ENCODE measurements at places on chromosomes 3 and 15.

- no peak for DNase-seq
Observed at GRCh38 chr3:70120357-70120966, 120.9 kb downstream of the SAMMSON start.

- no peak for DNase-seq
Observed at GRCh38 chr3:134067531-134068161, 37.9 kb upstream of the SLCO2A1 start.

DNA sequence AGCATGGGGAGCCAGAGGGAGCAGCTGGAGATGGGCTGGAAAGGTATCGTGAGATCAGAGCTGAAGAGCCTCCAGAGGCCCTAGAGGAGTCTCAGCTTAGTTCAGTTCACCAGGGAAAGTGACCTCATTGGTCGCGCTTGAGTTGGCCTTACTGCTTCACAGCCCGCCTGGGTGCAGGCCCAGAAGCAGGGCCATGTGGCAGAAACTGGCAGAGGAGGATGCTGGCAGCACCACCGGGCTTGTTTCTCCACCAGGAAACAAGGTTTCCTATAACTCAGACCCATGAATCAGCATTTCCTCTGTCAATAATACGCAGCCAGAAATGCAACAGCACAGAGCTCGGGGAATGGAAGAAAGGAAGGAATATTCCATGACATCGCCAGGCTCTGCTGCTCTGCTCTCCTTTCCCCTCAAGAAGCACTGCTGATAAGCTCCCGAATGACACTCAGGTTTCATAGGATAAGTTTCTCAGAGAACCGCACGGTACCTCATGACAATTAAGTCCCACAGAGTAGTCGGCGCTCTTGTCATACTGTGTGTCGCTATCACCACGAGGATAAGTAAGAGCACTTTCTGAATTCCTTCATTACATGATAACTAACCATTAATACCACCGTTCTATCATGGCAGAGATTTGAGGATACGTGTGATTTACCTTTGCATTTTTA lies 147.1 kb upstream of the LPP start:
- DNase-seq: no peak

GRCh38 chr3:33194303-33194702 lies 24.3 kb downstream of the SUSD5 start:
- no peak for DNase-seq

- DNase-seq: no peak
Observed at GRCh38 chr3:16481546-16481897, 32.0 kb downstream of the RFTN1 start.

GRCh38 chr15:99006146-99006545 lies 1.4 kb downstream of the PGPEP1L start:
- DNase-seq: no peak

DNA sequence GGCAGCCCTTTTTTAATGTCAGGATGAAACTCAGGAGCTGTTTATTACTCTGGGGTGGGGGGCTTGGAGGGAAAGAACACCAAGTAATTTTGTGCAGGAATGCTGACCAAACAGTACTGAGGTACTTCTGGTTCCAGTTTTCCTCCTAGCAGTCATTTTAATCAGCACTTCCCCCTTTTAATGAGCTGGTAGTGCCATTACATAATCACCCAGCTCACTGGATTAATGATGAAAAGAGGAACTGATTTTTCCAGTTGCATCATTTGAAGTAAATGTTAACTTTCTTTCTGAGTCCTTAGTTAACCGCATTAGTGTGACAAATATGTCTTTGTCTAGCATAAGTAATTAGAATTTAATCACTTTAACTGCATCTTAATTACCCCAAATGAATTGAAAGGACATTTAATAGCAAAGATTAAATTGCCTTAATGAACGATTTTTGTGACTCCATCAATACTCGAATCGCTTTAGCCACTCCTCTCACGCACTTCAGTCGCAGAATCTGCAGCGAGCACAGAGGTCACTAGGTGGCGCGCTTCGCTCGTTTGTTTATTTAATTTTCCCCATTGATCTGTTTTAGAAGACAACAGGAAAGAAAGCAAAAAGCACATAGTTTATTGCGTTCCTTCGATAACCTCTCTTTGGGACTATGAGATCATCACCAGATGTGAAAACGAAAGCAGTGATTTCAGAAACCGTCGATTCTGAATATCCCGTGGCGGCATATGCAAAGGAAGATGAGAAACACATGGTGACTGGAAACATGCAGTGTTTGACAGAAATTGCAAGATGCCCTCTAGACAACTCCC lies 9.8 kb downstream of the ONECUT1 start:
- DNase-seq: peak; percentile 11

DNA sequence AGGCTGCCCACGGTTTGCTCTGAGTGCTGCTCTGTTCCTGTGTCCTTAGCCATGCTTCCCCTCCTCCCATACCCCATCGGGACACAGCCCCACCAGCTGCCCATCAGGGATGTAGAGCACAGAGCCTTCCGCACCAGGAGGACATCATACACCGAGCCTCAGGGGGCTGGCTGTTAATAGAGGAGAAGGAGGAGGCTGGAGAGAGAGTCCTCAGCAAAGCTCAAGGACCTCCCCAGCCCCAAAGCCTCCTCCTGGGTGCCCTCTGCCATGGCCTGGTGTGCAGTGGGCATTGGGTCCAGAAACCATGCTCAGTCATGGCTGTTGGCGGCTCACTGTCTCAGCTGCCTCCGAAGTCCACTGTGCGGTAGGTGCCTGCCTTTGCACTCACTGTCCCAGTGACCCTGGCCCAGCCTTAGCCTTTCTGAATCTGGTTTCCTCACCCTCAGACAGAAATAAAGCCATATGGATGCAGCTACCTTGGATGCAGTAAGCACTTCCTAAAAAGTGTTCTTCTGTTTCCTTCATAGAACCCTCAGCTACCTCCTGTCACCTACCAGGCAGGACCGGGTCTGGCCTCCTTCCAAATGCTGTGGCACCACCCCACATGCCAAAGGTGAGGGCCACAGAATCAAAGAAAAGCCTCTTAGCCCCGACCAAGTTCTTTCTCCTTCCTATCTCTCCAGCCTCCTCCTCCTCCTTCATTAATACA lies 53.9 kb downstream of the ACAD9 start:
- no peak for DNase-seq

- DNase-seq: peak; percentile 62
Observed at GRCh38 chr3:169668957-169669741, 5.6 kb upstream of the MECOM start.

- no peak for DNase-seq
Observed at GRCh38 chr3:36674816-36675215, 89.5 kb downstream of the DCLK3 start.

DNA sequence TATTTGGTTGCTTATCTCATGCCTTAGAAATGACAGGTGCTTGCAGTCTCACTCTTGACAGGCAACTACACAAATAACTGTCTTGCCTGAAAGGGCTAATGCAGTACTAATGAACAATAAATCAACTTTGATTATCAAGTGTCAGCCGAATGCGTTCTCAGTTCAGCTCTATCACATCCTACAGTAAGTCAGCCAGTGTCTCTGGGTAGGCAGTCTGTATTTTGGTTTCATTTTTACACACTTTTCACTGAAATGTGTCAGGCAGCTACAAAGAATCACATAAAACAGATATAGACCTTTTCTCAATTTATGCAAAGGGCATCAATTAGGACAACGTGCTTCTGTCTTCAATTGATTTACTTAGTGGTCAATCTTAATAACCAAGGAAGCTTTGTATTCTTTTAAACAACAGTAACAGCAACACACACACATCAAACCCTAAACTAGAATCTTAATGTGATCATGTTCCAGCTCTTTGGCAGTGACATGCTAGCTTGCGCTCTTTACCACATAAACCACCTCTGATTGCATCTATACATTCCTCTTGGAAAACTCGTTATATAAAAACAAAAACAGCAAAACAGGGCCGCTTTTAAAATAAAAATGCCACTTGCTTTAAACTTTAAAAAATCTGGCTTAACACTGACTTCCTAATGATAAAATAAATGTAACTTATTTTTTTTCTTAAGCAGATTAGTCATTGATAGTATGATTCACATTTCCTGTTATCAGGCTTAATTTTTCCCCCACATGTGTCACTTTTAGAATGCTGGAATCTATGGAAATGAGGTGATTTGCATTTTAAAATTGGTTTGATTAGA lies 520.4 kb downstream of the FOXP1 start:
- DNase-seq: no peak

DNA sequence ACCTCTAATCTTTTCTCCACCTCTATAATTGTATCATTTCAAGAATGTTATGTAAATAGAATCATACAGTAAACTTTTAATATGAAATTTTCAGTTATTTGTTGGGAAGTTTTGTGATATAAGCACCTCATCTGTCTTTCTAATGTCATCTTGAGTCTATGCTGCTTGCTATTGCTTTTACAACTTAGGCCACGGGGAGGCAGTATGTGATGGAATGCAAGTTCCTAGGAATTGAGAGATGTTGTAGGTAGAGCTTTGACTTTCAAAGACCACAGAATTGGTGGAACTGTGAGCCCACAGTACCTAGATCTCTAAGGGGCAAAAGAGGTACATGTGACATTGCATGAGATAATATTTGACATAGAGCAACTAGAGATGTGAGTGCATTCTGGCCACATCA lies 328.3 kb downstream of the MFSD1 start:
- no peak for DNase-seq

DNA sequence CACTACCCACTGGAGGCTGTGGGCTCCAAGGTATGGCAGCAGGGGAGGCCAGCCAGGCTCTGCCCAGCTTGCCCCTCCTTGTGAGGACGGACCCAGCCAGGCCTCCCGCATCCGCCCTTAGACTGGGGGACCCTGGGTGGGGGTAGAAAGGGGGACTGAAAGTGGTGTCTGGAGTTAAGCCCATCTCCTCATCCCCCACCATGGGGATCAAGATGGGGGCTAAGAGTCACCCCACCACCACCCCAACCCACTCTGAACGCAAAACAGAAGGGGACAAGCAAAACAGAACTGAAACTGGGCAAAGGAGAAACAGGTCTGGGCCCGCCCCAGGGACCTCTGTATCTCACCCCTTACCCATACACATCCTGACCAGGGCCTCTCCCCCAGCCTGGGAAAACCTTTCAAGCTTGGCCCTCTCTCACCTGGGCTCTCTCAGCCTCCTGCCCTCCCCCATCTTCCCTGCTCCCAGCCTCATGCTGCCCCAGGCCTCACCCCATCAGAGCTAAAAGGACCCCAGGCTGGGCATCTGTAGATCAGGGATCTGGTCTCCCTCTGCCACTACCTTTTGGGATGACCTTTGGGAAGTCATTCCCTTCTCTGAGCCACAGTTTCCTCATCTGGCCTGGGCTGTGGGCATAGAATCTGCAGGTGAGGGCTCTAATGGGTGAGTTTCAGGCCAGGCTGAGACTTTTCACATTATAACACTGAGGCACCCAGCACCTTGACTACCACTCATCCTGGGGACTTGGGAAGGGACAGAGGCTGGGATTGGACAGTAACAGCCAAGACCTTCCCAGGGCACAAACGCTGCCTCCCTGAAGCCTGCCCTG lies 30.0 kb upstream of the CYP11A1 start:
- DNase-seq: no peak

- DNase-seq: no peak
Observed at GRCh38 chr15:62845241-62846126, 197.1 kb upstream of the TPM1 start.

DNA sequence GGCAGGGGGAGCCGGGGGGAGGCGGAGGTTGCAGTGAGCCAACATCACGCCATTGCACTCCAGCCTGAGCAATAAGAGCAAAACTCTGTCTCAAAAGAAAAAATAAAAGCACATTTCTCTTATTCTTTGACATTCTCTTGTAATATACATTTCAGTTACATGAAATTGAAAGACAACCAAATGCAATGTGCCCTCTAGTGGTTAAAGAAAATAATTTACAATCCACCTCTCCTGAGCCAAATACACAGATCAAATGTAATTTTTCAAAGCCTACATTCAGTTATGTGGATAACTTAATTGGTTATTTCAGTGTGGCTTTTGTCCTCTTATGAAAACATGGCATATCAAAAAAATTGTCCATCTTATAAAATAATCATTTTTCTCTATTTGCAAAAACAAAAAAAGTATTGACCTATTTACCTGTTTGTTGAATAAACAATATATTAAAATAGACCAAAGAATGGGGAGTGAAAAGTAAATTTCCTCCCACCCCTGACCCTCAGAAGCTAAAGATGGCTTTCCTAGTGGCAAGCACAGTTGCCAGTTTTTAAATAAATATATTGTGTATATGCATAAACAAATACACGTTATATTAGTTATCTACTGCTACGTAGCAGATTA lies 14.2 kb upstream of the U2SURP start:
- no peak for DNase-seq

- no peak for DNase-seq
Observed at GRCh38 chr15:88986949-88987590, 73.9 kb upstream of the MFGE8 start.

DNA sequence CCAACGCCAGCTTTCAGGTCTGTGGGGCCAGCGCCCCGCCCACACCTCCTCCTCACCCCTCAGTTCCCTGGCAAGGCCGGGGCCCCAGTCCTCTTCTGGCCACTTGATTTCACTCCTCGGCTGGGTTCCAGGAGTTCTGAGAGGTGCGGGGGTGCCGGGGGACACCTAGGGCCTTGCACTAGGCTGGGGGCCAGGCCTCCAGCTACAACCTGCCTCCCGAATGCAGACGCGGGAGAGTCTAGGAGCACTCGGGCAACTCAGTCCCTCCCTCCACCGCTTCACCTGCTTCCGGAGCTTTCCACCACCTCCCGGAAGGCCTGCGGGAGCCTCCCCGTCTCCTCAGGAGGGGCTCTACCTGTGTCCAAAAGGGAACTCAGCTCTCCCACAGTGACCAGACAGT lies 35.6 kb downstream of the TNK2 start:
- no peak for DNase-seq

- DNase-seq: no peak
Observed at GRCh38 chr3:180827171-180827570, 85.3 kb upstream of the FXR1 start.

GRCh38 chr3:126058666-126059065 lies 25.3 kb downstream of the SLC41A3 start:
- DNase-seq: no peak

GRCh38 chr3:127663151-127663550 lies 9.6 kb upstream of the ABTB1 start:
- no peak for DNase-seq

- no peak for DNase-seq
Observed at GRCh38 chr15:69994429-69995205, 103.1 kb downstream of the TLE3 start.

DNA sequence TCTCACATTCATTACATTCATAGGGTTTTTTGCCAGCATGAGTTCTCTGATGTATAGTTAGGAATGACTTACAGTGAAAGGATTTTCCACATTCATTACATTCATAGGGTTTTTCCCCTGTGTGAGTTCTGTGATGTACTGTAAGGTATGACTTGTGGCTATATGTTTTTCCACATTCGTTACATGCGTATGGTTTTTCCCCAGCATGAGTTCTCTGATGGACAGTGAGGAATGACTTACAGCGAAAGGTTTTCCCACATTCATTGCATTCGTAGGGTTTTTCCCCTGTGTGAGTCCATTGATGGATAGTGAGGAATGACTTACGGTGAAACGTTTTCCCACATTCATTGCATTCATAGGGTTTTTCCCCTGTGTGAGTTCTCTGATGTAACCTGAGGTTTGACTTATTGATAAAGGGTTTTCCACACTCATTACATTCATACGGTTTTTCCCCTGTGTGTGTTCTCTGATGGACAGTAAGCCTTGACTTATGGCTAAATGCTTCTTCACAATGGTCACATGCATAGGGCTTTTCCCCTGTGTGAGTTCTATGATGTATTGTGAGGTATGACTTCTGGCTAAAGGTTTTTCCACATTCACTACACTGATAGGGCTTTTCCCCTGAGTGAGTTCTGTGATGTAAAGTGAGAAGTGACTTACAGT lies 47.4 kb downstream of the ZNF717 start:
- DNase-seq: no peak

- DNase-seq: no peak
Observed at GRCh38 chr3:127889461-127889863, 25.6 kb upstream of the KBTBD12 start.
